ENCODE measurements at places on chromosomes 16 and 17.

DNA sequence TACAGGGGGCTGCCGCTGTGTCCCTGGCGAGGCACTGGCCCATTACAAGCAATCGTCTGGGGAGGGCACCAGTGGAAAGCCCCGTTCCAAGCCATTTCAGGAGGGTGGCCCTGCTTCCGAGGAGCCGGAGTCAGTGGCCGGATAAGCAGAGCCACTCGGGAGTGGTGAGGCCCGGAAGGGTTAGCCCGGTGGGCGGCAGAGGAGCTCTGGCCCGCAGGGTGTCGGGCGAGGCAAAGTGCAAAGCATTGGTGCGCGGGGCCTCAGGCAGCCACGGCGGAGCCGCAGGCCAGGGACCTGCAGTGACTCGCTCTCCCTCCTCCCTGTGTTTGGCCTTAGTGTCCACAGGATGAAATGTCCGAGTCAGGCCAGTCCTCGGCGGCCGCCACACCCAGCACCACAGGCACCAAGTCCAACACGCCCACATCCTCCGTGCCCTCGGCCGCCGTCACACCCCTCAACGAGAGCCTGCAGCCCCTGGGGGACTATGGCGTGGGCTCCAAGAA lies 24.6 kb downstream of the NME3 start:
- no peak for DNase-seq

- DNase-seq: no peak
Observed at GRCh38 chr16:53433509-53433908, 762 bp upstream of the RBL2 start.

- DNase-seq: no peak
Observed at GRCh38 chr17:12727881-12728280, 61.4 kb upstream of the ARHGAP44 start.

DNA sequence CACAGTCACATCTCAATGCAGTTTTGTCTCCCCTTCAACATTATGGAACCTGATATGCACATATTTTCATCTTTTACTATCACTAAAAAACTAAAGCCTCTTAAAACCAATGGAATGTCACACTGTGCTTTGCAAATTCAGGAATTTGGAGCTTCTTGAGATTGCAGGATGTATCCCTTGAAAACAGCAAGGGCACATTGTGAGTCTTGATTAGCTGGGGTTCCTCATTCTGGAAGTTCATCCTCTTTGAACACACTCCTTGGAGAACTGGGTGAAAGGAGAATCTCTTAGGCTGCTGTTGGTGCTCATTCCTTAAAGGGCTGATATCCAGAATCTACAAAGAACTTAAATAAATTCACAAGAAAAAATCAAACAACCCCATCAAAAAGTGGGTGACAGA lies 21.1 kb upstream of the MYOCD start:
- DNase-seq: no peak
